ENCODE measurements at places on chromosomes 11 and 22.

DNA sequence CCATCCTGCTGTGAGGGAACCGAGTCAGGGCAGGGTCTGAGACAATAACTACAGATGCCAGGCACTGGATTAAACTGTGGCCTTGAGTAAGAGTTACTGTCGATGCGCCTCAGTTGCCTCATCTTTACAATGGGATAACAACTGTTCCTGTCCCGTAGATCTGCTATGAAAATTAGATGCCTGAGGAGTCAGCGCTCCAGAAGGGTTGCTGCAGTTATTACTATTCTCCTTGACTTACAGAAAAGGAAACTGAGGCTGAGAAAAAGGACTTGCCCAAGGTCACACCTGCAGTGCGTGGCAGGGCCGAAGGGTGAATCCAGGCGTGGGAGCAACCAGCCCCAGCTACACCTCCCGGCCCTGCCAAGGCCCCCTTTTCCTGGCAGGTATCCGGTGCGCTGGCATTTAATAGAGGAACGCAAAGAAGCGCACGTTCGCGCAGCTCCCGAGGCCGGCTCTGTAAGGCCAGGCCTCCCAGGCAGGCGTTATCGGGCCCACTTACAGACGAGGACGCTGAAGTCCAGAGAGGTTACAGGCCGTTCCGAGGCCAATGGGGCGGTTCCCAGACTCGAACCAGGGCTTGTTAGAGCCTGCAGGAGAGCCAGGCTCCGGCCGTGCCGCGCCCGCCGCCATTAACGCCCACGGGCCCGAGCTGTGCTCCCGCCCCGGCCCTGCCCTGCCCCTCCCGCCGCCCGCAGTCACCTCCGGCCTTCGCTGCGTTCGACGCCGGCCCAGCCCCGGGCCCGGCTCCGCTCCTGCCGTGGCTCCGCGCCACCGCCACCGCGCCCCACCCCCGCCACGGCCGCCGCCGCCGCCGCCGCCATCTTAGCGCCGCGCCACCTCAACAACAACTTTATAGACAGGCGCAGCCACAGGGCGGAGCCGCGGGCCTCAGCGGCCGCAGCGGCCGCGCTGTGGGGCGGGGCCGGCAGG lies at the start of gene C11orf68:
C11orf68 (minus strand) TSS at position 852 of the 930 bp plus-strand sequence; CDS start at position 821, 31 bp downstream.
- no peak for DNase-seq

GRCh38 chr11:108926171-108926840 lies 261.4 kb downstream of the DDX10 start:
- DNase-seq = no peak

GRCh38 chr22:26898946-26899605 lies 241.7 kb downstream of the MIAT start:
- no peak for DNase-seq

- no peak for DNase-seq
Observed at GRCh38 chr22:44278243-44279068, 34.3 kb downstream of the SHISAL1 start.

DNA sequence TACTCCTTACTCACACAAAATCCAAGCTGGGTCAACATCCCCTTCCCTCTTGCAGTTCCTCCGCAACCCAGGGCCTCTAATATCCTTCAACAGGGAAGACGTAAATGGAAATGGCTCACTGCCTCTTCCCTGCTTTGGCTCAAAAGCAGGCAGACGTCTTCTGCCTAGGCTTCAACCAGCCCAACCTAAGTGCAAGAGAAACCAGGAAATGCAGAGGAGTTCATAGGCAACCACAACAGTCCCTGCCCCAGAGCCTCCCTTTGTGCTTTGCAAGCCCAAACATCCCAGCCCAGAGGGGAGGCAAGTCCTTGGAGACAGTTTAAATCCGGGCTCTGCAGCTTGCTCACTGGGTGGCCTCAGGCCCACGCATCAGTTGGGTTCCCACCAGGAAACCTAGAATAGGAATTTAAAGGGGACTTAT lies 33.3 kb downstream of the CD6 start:
- DNase-seq = no peak

DNA sequence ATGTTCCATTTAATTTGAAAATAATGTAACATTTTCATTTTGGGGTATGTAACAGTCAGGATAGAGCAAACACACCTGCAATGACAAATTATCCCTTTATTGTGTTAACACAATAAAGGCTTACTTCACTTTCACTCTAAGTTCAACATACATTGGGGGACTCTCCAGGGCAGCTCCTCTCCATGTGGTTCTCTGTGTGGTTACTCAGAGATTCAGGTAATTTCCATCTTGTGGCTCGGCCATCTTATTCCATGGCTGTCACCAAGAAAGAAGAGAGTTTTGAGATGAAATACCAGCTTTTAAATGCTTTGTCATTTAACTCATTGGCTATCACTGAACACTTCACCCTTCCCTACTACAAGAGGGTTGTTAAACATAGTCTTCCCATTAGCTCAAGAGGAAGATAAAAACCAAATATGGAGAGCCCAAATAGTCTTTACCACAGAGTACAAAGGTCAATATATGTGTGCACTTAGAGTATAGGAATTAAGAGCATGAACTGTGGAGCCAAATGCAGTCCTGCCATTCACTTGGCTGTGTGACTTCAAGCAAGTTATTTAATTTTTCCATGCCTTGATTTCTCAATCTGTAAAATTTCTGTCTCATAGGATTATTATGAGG lies 10.6 kb upstream of the TPH1 start:
- DNase-seq = no peak

DNA sequence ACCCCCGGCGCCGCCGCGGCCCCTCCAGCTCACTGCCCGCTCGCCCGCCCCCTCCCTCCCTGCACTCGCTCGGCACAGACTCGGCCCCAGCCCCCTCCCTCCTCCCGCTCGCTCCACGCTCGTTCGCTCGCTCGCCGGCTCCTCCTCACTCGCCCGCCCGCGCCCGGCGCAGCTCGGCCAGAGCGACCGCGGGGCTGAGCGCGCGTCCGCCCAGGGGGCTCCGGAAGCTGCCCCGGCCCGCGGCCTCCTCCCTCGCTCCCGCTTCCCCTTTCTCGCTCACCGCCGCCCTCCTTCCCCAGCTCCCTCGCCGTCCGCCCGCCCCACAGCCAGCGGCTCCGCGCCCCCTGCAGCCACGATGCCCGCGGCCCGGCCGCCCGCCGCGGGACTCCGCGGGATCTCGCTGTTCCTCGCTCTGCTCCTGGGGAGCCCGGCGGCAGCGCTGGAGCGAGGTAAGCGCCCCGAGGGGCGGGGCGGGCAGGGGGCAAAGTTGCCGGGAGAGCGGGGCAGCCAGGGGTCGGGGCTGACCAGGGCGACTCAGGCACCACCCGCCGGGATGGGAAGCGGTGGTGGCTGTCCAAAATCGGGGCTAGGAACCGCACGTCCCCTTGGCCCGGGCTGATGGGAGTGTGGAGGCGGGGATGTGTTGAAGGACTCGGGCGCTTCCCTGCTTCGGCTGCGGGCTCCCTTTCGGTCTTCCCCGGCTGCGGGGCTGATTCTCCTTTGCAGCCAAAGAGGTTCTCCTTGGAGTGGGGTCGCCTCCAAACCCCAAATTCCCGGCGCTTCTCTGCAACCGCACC lies at the start of gene SEZ6L:
SEZ6L (plus strand) TSS at position 148 of the 797 bp plus-strand sequence; CDS start at position 356, 208 bp downstream.
- DNase-seq = peak; percentile 31

- DNase-seq = no peak
Observed at GRCh38 chr11:72326151-72326848, 82.3 kb upstream of the PHOX2A start.

GRCh38 chr11:33068611-33069340 lies 29.4 kb downstream of the TCP11L1 start:
- no peak for DNase-seq

DNA sequence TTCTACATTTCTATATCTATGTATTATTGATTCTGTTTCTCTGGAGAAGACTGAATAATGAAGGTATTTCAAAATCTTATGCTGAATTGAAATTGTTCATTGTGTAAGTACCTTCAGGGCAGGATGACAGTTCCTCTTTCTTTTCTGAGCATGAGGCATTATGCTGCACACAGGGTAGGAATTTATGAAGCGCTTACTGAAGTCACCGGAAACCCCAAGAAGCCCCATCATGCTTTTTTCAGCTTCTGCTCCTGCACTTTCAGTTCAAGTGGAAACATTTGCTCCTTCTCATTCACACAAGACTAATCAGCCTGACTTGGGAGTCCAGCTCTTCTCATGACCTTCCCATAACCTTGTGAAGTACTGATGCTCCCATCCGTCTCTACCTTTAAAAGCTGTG lies 314.7 kb upstream of the SORL1-AS1 start:
- no peak for DNase-seq

- no peak for DNase-seq
Observed at GRCh38 chr11:108803776-108804175, 138.9 kb downstream of the DDX10 start.

GRCh38 chr22:41825376-41825775 lies 7.5 kb upstream of the SREBF2 start:
- DNase-seq = no peak

DNA sequence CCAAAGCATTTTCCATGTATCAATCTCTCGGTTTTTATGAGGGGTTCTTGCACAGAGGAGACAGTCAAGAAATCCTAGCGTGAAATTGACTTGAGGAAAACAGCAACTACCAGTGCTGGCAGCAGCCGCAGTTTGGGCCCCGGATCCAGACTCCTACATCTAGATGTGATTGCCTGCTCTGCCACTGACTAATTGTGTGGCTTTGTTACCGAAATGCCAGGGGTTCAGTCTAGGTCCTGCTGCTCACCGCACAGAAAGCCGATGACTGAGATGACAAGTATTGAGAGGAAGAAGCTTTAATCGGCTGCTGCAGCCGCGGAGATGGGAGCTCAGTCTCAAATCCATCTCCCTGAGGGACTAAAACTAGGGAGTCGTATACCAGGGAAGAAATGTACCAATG lies 8.2 kb upstream of the GLB1L3 start:
- no peak for DNase-seq

- no peak for DNase-seq
Observed at GRCh38 chr11:58773337-58773736, 41.6 kb upstream of the GLYAT start.

DNA sequence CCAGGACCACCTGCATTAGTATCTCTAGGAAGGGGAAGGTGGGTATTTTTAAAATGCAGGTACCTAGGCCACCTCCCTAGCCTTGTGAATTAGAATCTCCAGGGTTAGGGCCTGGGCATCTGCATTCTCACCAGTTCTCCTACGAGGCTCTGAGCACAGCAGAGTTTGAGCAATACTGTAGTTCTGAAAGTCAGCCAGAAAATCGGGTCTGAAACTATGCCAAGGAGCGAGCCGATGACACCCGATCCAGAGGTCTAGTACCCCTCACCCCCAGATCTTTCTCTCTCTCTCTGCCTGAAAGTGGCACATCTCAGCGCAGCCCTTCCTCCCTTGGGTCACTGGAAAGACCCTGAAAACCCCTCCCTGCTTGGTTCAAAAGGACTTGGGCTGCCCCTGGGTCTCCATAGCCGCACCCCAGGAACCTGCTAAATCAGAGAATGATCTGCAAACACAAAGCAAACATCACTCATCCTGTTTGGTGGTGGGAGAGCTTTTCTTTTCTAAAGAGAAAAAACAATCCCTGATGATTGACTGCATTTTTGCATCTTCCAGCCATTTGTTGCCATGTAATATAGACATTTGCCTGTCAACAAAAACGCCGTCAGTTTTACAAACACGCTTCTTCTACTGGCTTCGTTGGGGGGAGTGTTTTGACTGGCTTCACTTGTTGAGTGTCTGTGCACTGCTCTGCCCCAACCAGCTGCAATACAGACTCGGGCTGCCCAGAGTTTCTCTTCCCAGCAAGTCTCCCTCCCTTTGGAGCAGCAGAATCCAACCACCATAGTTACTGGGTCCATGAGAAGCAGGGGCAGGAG lies 229.9 kb downstream of the MN1 start:
- no peak for DNase-seq

DNA sequence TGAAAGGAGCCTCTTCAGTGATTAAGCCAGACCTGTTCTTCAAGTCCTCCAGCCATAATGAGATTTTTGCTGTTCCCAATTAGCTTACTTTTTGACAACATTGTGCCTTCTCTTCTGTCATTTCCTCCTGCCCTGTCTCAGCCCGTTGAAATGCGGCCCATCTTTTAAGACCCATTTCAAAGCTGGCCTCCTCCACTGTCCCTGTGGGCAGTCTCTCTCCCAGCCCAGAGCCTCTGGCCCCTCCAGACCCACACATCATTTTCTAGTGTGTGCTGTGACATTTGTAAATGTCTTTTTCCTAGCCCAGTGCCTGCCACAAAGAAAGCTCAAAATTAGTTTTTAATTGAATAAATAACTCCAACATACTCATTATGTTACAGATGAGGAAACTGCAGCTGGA lies 70.9 kb downstream of the BUD13 start:
- DNase-seq = no peak

- DNase-seq = no peak
Observed at GRCh38 chr11:35096723-35097122, 42.2 kb upstream of the CD44 start.

DNA sequence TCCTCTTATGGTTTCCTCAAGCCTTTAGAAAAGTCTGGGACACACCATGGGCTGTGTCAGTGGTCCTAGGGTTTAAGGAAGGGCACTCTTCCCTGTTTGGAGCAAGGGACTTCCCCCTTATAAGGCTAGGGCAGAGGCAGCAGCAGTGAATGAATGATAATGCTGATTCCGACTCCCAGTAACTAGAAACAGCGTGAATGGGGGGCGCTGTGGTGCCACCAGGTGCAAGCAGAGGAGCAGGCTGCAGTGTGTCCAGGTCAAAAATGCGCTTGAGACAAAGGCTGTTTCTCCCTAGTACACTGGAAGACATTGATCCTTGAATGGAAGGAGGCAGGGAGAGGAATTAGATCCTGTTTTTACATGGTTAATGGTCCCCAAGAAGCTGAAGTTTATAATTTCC lies 11.6 kb upstream of the RIC3 start:
- DNase-seq = no peak

DNA sequence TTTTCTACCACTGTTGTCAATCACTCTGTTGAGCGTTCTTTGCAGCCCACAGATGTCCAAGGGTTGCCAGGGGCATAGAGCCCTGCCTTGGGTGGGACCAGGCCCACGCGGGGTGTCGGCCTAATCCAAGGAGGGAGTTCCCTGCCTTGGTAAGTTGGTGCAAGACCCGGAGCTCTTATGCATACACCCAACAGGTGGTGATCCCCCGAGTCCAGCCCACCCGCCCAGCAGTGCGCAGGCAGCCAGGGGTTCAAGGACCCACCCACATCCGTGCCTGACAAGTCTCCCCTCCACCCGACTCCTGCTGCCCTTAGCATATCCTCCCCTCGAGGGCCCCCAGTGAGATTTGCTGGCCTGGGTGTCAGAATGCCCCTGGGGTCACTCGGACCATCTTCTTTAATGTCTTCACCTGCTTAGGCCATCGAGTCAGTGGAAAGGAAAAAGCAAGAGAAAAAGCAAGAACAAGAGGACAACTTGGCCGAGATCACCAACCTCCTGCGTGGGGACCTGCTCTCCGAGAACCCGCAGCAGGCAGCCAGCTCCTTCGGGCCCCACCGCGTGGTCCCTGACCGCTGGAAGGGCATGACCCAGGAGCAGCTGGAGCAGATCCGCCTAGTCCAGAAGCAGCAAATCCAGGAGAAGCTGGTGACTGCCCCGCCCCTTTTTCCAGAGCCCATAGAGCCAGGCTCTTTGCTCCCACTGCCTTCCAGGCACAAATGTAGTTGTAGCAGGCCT lies 12.2 kb downstream of the RIBC2 start:
- no peak for DNase-seq

- no peak for DNase-seq
Observed at GRCh38 chr11:62398011-62398994, 20.5 kb upstream of the SCGB1A1 start.
